Activated CD4-positive, CD25-positive, alpha-beta regulatory T cell treated with anti-CD3 and anti-CD28 coated beads, Interleukin-2, amount 50 U/mL, for 24 hours (primary cell): ENCODE measurements at places on chromosomes 5 and 9.

GRCh38 chr5:72584466-72584865 lies 77.3 kb upstream of the ZNF366 start:
- no peak for ATAC-seq

DNA sequence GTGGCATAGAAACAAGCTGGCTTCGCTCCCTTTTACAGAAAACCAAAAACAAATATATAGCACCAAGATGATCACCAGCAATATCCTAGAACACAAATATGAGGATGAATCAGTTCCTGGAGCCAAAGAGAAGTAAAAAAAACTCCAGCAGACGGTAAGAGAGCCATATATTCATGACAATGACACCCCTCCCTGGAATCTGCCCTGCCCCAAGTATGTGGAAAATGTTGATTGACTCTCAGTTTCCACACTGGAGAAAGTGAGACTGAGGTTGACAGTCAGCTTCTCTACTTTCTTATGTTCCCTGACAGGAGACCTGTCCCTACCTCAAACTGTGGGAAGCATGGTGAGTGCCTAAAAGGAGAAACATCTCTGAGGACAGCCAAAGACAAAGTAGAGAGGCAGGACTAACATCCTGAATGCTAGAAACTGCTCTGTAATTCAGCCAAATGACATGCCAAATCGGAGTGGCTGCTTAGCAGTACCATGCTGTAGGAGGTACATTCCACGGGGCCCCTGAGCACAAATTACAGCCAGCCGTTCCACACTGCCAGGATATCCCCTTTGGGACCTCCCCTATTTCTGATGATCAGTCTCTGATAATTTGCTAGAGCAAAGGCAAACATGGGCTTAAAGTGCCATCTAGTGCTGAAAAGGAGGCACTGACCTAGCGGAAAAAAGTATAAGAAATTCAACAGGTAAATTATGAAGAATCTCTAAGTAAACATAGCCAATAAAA lies 424.0 kb upstream of the RGMB start:
- no peak for ATAC-seq

GRCh38 chr5:123209502-123210027 lies 120.5 kb downstream of the PRDM6 start:
- ATAC-seq = no peak

DNA sequence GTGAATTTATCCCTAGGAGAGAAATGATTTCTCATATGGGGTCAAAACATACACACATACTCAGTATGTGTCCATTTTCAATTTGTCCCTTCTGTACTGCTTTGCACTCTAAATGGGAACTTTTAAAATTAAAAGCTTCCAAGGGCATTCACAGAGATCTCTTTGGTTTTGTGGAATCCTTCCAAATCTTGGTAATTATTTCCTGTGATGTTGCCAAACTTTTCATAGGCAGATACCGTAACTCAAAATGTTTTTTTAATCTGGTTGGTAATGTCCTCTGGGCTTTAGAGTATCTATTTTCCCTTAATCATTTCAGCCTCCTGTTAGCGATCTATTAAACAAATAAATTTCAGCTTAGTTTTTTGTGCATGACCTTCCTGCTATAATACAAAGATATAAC lies 282.4 kb downstream of the ARHGEF28 start:
- no peak for ATAC-seq

GRCh38 chr5:176373100-176373818 lies 8.0 kb downstream of the ARL10 start:
- ATAC-seq = no peak
